ENCODE measurements at places on chromosomes 11 and 22.

DNA sequence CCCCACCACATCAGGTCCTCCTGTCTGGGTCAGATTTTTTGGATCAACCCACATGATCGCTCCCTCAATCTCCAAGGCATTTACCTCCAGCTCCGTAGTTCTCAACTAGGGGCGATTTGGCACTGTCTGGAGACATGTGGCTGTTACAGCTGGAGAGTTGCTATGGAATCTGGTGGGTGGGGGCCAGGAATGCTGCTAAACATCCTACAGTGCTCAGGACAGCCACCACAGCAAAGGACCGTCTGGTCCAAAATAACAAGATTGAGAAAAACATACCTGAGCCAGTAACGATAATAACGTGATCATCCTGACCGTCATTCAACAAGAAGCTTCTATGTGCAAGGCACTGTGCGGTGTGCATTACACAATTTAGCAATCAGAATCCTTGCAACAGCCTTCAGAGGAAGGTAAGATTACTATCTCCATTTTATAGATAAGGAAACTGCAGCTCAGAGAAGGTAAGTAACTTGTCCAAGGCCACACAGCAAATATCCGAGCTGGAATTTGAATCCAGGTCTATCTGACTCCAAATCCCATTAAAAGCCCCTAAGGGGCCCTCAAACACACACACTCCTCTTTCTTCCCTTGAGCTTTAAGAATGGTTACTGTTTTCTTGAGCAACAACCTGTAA is 14.3 kb upstream of the CRY2 start:
- no peak for DNase-seq

- no peak for DNase-seq
Observed at GRCh38 chr22:32765132-32765618, 36.3 kb upstream of the TIMP3 start.

DNA sequence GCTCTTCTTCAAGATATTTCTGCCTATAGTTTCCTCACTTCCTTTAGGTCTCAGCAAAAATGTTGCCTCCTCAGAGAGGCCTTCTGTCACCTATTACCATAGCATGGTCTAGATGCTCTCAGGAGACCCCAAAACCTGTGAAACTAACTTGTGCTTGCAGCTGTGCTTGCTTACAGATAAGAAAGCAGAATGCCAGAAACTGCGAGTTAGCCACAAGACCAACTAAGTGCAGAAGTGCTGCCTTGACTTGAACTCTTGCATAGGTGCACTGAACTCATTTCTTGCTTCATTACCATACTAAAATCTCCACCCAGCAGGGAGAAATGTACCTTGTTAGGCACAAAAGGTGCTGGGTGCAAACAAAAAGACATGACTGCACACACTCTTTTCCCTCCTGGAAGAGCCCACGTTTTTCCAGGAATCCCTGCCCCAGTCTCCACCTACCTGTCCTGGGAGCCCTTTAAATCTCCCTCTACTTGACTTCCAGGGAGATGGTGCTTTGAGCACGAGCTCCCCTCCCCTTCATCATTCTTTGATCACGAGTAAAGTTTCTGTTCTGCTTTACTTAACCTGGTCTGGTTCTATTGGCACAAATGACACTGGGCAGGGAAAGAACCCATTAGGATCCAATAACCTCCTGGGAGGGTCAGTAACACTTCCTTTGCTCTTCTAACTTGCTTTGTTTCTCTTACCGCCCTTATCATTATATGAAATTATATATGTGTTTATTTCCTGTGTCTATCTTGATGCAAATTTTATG is 137.7 kb upstream of the DDI1 start:
- no peak for DNase-seq

DNA sequence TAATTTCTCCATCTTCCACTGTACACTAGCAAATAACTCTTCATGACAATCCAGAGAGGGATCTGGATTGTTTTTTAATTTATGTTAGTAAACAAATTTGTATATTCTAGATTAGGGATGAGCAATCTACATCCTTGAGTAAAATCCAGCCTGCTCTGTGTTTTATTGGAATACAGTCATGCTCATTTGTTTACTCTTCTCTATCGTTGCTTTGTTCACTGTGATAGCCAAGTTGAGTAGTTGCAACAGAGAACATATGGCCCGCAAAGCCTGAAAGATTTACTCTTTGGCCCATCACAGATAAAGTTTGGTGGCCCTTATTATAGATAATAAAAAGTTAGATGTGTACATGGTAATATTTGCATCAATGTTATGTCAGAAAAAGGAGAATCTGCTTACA is 6.2 kb upstream of the BLID start:
- DNase-seq, result no peak

- DNase-seq, result no peak
Observed at GRCh38 chr22:18091916-18092526, 14.2 kb downstream of the PEX26 start.

GRCh38 chr11:122601141-122602125 is 54.1 kb upstream of the UBASH3B start:
- DNase-seq, result peak; percentile 53

GRCh38 chr22:41780746-41781505 is 19.6 kb upstream of the CCDC134 start:
- DNase-seq, result no peak

- DNase-seq, result peak; percentile 36
Observed at GRCh38 chr22:19629720-19630419, 84.4 kb upstream of the SEPTIN5 start.

DNA sequence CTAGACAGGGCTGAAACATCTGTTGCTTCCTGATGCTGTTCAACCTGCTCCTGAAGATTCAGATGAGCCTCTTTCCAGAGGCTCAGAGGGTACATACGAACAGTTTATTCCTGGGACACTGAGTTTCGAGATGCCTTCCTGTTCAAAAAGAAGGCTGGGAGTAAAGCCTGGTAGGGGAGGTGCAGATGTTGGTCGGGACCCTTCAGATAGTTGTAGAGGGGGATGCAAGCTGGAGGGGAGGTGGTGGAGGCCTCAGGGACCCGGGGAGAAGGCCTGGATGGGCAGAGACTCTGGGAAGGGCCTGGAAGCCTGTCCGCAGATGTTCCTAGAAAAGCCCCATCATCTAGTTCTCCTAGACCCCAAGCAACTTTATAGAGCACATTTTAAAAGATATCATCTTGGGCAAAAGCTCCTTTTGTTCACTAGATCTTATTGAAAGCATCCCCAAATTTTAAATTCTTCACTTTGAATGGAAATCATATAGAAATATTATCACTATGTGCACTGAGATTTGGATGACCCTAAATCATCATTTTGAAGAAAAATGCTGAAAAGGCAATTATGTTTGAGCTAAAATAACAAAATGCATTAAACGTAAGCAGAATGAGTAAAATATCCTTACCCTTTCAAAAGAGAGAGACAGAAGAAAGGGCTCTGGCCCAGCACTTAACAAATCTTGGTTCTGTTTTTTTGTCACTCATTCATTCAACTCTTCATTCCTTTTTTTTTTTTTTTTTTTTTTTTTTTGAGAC is 41.2 kb downstream of the RTL6 start:
- DNase-seq, result no peak

DNA sequence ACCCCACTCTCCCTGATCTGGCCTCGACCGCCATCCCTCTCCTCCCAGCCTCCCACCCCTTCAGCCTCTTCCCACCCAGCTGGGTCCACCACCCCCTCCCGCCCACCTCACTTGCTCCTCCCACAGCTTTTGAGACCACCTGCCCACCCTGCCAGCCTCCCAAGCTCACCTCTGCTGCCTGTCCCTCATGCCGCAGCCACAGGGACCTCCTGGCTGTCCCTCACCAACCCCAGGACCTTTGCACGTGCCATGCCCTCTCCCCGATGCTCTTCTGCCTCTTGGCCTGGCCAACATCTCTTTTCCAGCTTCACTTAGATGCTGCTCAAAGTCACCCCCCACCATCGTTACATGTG is 6.5 kb downstream of the PNPLA5 start:
- DNase-seq, result no peak

GRCh38 chr11:69760319-69760718 is 14.8 kb downstream of the FGF4 start:
- no peak for DNase-seq

- no peak for DNase-seq
Observed at GRCh38 chr11:6812390-6813005, 13.0 kb upstream of the OR6A2 start.

GRCh38 chr22:50173311-50173982 is 2.9 kb downstream of the PANX2 start:
- DNase-seq, result no peak

GRCh38 chr11:95520369-95521132 is 269.0 kb downstream of the FAM76B start:
- DNase-seq, result no peak

DNA sequence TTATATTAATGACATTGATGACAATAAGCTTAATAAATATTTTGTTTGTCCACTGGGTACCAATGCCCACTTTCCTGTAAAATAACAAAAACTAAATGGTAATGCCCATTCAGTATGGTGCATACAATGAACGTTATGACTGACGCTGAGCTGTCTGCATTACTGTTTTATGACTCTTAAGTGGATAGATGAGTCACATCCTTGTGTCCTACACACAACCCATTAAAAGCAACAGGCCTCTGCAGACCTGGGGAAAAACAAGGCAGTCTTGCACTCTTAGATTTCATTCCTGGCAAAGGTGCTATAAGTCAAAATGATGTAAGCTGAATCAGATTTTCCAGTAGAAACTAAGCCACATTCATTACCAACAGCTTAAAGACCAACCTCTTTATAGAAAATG is 176.3 kb upstream of the TMEM45B start:
- peak; percentile 81 for DNase-seq

- DNase-seq, result no peak
Observed at GRCh38 chr22:29207562-29208501, 2.1 kb downstream of the EMID1 start.

GRCh38 chr11:14094481-14095037 is 132.0 kb downstream of the SPON1 start:
- no peak for DNase-seq

- peak; percentile 49 for DNase-seq
Observed at GRCh38 chr11:129825380-129825779, 9.7 kb downstream of the TMEM45B start.

- no peak for DNase-seq
Observed at GRCh38 chr11:17906436-17906835, 106.4 kb downstream of the SERGEF start.

DNA sequence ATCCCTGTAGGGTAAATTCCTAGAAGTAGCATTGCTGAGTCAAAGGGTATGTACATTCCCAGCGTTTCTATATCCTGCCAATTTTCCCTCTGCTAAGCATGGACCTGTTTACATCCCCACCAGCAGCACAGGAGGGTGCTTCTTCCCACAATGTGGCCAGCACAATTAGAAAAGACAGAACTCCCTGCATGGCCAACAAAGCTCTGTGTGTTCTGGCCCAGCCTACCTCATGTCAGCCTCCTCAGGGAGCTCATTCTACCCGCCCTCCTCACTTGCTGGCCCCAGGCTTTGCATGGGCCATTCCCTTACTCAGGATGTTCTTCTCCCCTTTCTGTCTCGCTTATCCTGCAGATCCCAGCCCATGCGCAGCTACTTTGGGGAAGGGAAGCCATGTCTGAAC is 186.1 kb downstream of the DSCAML1 start:
- no peak for DNase-seq

- no peak for DNase-seq
Observed at GRCh38 chr22:19818324-19819207, 36.1 kb downstream of the GNB1L start.

DNA sequence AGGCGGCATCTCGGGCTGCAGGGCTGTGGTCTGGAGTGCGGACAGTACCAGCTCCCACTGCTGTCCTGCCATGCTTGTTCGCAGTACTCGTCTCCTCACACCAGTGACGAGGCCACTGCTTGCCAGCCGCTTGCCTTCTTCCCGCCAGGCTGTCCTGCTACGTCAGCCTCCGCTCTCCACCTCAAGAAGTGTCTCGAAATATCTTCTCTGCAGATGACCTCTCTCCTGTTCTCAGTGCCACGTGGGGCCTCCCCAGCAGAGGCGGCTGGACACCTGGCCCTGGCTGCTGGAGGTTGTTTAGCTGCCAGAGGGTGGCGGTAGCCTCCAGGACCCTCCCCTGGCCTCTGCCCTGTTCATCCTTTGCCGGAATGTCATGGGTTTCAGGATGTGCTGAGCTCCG is 3.1 kb upstream of the CCDC188 start:
- DNase-seq, result no peak
